Activated CD4-positive, alpha-beta T cell treated with anti-CD3 and anti-CD28 coated beads for 4 hours (primary cell): ENCODE measurements at places on chromosomes 2 and 18.
A peak's percentile ranks its signal among the peaks of the same experiment; 100 is the strongest.

DNA sequence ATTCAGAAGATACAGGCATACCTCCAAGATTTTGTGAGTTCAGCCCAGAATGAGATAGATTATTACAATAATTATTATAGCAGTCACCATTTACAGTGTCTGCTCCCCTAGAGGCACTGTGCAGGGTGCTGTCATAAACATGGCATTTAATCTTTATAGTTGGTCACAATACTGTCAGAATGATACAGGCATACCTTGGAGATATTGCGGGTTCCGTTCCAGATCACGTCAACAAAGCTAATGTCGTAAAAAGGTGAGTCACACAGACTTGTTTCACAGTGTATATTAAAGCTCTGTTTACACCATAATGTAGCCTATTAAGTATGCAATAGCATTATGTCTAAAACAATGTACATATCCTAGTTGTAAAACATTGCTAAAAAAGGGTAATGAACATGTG is 45.6 kb downstream of the ZRANB3 start:
- DNase-seq = no peak

GRCh38 chr2:170177950-170178781 is at the start of gene MYO3B:
MYO3B (plus strand) TSS chr2:170178147; CDS start chr2:170178288, 141 bp downstream.
- no peak for DNase-seq

- DNase-seq = no peak
Measured at GRCh38 chr2:177244244-177244771, 20.2 kb downstream of the NFE2L2 start.

DNA sequence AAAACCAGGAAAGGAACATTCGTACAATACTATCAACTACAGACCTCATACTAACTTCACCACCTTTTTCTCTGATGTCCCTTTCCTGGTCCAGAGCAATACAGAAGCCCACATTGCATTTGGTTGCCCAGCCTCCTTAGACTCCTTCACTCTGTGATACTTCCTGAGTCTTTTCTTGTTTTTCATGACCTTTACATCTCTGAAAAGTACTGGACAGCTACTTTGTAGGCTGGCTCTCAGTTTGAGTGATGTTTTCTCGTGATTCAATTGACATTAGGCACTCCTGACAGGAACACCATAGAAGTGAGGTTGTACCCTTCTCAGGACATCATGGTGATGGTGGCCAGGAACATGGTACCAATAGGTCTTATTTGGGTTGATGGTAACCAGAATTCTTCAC is 185.9 kb upstream of the SLC39A10 start:
- no peak for DNase-seq

DNA sequence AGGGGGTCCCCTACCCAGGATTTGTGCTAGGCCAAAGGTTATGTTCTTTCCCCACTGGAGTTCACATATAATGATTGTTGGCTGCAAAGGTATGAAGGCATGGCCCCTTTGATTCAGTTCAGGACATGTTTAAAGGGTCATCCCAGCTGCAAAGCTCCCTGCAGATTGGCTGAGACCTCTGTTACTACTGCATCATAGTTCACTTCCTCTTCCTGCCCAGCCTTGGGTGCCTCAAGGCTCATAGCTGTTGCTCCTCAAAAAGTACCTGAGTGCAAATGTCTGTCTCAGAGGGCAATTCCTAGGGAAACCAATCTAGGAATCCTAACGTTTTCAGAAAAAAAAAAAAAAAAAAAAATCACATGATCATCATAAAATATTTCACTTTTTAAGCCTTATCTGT is 125.1 kb downstream of the ATL2 start:
- DNase-seq = no peak

DNA sequence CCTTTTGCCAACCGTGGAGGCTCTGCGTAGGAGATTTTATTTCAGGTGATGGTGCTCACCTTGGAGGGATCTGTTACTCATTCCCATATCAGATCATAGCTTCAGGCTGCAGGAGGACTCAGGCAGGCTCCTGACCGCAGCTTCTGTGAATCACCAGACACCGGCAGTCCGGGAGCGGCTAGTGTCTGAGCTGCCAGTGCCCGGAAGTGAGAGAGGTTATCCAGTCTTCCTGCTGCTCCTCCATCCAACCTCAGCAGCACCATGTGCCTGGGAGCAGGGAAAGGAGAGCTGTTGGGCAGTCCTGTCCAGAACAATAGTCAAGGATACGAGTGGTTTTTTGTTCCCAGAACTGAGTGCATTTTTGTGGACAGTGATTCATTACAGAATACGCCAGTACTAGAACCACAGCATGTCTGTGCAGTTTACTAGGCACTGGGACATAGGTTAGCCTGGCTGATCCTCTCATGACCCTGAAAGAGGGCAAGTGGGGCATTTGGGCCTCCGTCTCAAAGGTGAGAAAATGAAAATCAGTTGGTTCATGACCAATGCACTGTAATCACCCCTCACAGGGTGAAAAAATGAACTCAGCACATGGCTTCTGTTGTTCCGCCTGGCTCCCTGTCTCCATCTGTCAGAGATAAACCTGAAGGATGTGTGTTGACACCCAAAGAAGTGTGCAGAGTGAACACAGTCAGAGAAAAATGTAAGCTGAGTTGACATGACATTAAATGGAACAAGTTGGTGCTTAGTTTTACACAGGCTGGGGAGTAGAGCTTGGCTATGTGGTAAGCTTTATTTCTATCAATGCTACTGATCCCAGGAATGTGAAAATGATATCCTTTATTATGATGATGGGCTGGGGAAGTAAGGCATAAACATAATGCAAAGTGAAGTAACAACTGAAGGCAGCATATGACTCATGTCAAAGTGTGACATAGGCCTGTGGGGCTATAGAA is 12.2 kb downstream of the FHOD3 start:
- no peak for DNase-seq

DNA sequence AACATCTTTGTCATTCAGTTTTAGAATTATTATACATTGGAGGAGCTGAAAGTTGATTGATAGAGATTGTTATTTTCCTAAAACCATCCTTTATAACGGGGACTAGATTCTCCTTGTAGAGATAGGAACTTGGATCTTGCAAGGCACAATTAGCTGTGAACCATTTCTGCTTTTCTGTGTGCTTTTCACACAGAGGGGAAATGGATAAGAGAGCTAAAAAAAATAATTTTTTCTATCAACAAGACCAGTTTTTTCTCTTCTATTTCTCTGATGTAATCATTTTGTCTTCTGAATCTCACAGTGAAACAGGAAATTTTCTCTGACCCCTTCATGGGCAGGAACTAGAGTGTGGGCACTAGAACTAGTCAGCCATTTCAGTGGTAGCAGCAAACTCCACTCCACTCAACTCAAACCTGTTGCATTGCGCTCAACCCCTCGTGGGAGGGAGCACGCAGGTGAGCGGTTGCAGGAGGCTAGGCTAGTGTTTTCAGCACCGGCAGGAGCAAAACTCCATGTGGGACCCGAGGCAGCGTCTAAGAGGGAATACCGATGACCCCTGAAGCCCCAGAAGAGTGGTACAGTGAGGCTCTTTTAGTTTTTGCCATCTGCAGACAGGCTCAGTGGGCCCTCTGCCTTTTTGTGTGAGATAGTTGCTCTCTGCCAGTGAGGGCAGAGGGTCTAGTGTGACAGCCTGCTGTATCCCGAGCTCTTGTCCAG is 24.0 kb upstream of the SLC39A10 start:
- no peak for DNase-seq

DNA sequence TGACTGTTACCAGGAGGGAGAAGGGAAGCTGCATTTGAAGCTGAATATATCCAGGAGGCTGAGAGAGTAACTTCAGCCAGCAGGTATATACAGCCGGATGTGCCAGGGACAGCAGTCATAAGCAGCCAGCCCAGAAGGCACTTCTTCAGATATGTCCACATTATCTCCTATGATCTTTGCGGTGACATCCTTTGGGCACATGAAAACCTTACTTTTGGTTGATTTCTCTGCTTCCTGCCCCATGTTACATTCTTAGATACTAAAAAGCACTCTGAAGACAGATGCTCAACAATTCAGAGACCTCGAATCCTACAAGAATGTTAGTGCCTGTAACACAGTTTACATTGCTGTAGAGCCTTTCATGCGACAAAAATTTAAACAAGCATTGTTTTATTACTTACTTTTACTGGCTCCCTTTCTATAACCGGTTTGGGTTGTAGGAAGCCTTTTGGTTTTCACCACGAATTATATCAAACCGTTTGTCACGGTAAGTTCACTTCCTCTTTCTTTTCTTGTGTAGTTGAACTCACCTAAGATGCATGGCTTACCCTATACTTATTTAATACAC is 50.3 kb upstream of the TLK1 start:
- DNase-seq = peak; percentile 31

GRCh38 chr2:132609101-132609890 is 60.7 kb downstream of the LYPD1 start:
- DNase-seq = no peak

- no peak for DNase-seq
Measured at GRCh38 chr2:190860985-190861680, 19.5 kb upstream of the GLS start.

GRCh38 chr2:3672861-3673678 is 15.1 kb downstream of the ALLC start:
- no peak for DNase-seq

DNA sequence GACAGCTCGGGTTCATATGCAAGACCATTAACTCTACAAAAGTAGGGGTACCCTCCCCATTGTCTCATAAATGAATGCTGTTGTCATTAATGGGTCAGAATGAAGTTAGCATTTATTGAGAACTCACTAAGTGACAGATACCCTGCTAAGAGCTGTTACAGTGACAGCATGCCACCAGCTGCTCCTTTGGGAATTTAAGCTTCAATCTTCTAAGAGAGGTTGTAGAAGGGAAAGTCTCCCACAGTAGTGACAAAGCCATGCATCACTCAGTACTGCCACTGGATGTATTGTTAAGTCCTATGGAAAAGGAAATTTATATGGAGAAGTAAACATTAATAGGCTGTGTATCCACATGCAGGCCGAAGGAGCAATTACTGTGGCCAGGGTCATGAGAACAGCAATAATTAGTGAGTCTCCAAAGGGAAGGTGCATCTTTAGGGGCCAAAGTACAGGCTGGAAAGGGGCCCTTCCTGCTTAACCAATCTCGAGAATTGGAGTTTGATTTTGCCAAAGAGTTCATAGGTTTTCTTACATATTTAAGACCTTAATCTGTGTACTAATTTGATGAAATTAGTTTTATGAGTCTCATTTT is 64.5 kb upstream of the FAM124B start:
- DNase-seq = no peak

- DNase-seq = no peak
Measured at GRCh38 chr2:135050132-135050531, 2.0 kb upstream of the RAB3GAP1 start.

GRCh38 chr2:174844295-174844708 is 80.0 kb upstream of the CHRNA1 start:
- peak; percentile 1 for DNase-seq

DNA sequence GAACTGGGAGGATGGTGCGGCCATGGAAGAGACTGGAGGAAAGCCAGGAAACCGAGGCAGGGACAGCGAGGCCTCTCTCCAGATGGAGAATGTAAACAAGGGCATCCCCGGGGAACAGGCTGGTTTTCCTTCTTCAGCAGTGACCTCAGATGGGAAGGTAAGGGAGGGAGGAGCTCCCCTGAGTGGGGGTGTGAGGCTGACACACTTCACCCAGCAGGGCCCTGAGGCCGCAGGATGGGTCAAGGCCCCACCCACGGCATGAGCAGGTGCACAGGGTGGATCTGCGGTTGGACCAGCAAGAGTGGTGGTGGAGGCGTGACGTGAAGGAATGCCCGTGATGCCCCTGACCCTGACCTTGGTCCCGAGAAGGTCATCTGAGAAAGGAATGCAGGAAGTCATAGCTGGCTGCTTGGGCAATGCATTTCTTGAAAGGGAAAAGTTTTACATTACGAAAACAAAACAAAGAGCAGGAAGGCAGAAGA is 48.1 kb downstream of the ADCY3 start:
- no peak for DNase-seq

GRCh38 chr18:59238385-59238784 is 18.4 kb downstream of the GRP start:
- no peak for DNase-seq

DNA sequence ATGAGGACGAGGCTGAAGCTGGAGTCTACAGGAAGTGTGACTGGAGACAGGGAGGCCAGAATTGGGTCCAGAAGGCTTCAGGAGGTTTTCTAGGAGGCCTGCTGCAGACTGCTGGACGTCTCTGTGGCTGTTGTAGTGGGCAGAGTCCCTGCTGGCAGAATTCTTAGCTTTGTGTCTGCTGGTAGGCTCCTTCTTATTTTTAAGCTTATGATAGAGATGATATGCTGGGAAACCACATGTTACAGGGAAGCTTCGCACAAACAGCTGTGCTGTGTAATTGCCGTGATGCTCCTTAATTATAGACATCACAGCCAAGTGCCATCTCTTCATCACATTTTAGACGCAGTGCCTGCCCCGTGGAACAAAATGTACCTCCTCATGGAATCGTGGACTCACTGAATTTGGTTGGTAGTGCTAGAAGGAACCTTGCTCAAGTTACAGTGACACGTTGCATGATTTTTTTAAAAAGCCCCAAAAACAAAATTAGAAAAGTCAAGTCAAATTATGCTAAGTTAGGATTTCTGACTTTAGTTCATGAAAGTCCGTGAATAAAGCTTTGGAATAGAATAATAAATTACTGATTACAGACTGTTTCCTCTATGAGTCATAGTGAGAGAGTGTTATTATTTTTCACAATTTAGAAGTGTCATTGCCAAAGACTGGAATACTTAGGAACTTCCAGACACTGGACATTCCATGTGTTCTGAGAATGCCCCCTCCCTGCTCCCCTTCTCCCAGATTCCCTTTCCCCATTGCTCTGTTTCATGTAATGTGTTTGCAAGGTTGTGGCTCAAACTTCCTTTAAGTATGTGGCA is 144.1 kb downstream of the FHOD3 start:
- no peak for DNase-seq

- DNase-seq = no peak
Measured at GRCh38 chr2:236236559-236237452, 27.4 kb downstream of the ASB18 start.

DNA sequence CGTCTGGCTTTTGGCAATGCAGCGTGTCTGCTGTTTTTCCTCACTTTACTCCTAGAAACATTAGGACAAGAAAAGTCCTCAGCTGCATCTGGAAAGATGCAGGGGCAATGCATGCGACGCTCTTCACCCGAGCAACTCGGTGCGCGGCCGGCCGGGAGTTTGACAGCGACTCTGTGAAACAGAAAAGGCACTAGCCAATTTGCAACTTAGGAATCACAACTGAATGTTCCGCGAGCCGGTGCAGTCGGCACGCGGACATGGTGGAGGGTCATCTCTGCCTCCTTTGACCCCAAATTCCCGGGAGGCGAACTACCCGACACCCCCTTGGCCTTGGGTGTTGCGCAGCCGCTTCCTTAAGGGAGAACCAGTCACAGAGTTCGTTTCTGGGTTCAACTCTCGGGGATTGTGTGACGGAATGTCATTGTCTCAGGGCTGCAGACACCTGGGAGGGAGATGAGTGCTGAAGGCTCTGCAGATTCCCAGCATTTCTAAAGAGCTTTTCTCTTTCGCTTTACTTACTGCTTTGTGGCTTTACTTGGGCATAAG is 9.8 kb downstream of the NR4A2 start:
- DNase-seq = no peak
